ENCODE measurements at places on chromosomes 2 and 18.

GRCh38 chr2:121075006-121075551 lies 209.9 kb downstream of the TFCP2L1 start:
- peaks cover 10% of the 10 kb centered on the region for H3K27me3 ChIP-seq
- H3K27ac ChIP-seq: peak overlapping the region; percentile 51
- H3K4me1 ChIP-seq: peaks cover 31% of the 10 kb centered on the region
- H3K4me3 ChIP-seq: peak overlapping the region; percentile 49
- no peaks in the 10 kb centered on the region for H3K36me3 ChIP-seq

- H3K36me3 ChIP-seq: no peaks in the 10 kb centered on the region
- no peak for DNase-seq
- no peaks in the 10 kb centered on the region for H3K27me3 ChIP-seq
- H3K27ac ChIP-seq: no peak overlapping the region
- peaks cover 8% of the 10 kb centered on the region for H3K4me1 ChIP-seq
These were observed 246.7 kb downstream of the DLGAP1 start for GRCh38 chr18:4208366-4208765.

DNA sequence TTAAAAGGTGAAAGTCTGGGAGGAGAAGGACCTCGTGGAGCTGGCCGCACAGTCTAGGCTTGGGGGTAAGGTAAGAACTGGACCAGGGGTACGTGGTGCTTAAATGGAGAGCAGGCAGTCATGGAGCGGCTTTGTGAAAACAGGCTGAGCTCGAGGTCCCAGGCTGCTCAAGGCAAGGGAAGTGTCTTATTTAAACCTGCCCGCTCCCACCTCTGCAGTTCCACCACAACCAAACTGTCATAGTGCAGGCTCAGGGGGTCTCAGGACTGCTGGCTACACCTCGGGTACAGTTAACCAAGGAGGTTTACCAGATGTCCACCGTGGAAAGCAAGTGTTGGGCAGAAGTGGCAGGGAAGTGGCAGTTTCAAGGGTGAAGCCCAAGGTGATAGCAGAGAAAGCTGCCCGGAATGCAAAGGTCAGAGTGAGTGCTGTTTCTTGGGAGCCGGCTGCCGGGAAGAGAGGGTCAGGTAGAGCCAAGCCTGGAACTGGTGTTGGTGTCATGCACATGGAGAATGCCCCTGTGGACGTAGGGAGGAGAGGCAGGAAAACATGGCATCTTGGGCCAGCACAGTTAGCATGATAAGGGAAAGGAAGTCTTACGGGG lies 203.3 kb downstream of the GBX2 start:
- no peak for DNase-seq
- H3K27ac ChIP-seq: peak overlapping the region; percentile 41
- H3K27me3 ChIP-seq: no peaks in the 10 kb centered on the region
- H3K4me1 ChIP-seq: no peaks in the 10 kb centered on the region
- no peak overlapping the region for H3K4me3 ChIP-seq

DNA sequence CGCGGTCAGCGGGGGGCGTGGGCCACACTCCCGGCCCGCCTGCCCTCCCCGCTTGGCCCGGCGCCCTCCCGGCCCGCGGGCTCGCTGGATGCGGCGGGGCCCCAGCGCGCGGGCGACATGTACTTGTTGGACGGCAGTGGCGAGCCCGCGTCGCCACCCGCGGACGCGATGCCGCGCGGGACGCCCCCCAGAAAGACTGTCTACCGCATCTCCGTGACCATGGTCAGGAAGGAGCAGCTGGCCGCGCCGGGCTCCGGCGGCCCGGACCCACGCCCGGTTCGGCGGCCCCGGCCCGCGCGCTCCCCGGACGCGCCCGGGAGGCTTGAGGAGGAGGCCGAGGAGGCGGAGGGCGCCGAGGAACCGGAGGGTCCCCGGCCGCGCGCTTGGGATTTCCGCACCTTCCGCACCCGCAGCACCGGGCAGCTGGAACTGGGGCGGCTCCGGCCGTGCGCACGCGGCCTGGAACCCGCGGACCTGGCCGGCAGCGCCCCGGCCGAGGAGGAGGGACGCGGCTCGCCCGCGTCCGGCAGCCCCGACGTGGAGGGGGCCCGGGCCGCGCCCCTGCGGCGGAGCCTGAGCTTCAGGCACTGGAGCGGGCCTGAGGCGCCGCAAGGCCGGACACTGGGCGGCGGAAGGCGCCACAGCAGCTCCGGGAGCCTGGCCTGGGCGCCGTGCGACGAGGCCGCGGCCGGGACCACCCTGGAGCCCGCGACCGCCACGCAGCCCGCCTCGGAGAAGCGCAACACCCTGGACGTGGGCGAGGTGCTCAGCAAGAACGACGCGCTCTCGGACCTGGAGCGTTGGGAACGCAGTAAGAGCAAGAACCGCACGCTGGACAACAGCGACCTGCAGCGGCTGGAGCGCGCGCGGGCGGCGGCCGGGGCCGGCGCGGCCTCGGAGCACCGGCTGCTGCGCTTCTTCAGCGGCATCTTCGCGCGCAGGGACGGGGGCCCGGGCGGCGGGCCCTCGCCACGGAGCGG lies 176.4 kb downstream of the AGAP1 start:
- peaks cover 34% of the 10 kb centered on the region for H3K4me1 ChIP-seq
- DNase-seq: peak; percentile 76
- H3K27me3 ChIP-seq: peaks cover 20% of the 10 kb centered on the region
- no peaks in the 10 kb centered on the region for H3K36me3 ChIP-seq
- no peak overlapping the region for H3K27ac ChIP-seq
- H3K4me3 ChIP-seq: no peak overlapping the region

DNA sequence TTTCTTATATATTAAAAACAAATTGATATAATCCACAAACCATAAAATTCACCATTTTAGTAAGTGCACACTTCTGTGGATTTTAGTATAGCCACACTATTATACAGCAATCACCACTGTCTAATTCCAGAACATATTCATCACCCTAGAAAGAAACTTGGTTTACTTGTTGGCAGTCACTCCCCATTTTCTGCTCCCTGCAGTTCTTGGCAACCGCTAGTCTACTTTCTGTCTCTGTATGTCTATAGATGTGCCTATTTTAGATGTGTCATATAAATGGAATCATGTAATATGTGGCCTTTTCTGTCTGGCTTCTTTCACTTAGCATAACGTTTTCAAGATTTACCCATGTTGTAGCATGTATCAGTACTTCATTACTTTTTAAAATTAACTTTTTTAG lies 5.7 kb downstream of the CKAP2L start:
- H3K4me3 ChIP-seq: no peak overlapping the region
- no peak overlapping the region for H3K27ac ChIP-seq
- H3K4me1 ChIP-seq: peaks cover 15% of the 10 kb centered on the region
- H3K36me3 ChIP-seq: peaks cover 26% of the 10 kb centered on the region
- H3K27me3 ChIP-seq: no peaks in the 10 kb centered on the region

DNA sequence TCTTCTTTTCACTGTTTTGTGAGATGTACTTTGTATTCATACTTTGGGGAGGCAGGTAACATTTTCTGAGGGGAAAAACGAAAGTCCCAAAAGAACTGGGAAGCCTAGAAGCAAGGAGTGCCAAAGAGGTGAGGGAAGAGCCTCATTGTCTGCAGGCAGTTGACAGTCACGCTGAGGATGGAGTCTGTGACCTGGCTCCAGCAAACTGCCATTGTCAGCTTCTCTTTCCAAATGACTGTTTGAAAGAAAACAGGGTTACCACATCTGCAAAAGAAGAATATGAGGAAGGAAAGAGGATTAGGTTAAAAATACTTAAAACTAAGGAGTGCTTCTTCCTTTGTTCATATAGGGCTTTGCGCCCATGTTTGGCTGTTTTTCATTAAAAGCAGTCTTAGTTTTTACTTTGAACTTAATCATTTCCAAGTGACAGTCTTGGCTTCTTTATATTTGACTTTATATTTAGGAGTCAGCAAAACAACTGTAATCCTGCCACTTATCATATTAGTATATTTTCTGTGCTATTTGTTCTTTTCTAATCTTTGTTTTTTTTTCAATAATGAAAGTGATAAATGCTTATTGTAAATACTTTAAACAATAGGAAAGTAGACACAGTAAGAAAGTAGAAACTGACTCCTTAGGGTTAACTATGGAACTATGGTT lies 35.0 kb downstream of the CERS6 start:
- no peak for DNase-seq
- no peaks in the 10 kb centered on the region for H3K27me3 ChIP-seq
- peak overlapping the region; percentile 72 for H3K27ac ChIP-seq
- peaks cover 32% of the 10 kb centered on the region for H3K4me1 ChIP-seq
- H3K4me3 ChIP-seq: peak overlapping the region; percentile 50

GRCh38 chr2:60899892-60900249 lies 18.5 kb downstream of the REL start:
- H3K27ac ChIP-seq: no peak overlapping the region
- H3K4me1 ChIP-seq: no peaks in the 10 kb centered on the region
- DNase-seq: no peak
- no peak overlapping the region for H3K4me3 ChIP-seq
- no peaks in the 10 kb centered on the region for H3K27me3 ChIP-seq

All from type B pancreatic cell (in vitro differentiated cells).